ENCODE measurements at places on chromosomes 4 and X. TPM values are rescaled to one million over a fixed set of nuclear protein-coding genes. Genes with fewer than 3 reads are reported as not detected.

Gene IGSF1
- polyA plus RNA-seq: 46.3 TPM

Gene MCF2
- polyA plus RNA-seq: 19.6 TPM

Gene CFP
- polyA plus RNA-seq: 4.4 TPM

Gene NSUN7
- 41.1 TPM for polyA plus RNA-seq

Gene PLXNB3
- polyA plus RNA-seq: 28.0 TPM

Gene CASP3
- 20.2 TPM for polyA plus RNA-seq

Gene GSX2
- 1.1 TPM for polyA plus RNA-seq

Gene PHOX2B
- polyA plus RNA-seq: 0.20 TPM

Gene HEPH
- polyA plus RNA-seq: 10.8 TPM

Gene ANKRD17
- 26.9 TPM for polyA plus RNA-seq

Gene KLHL4
- polyA plus RNA-seq: 11.7 TPM

Gene FGFBP2
- polyA plus RNA-seq: 20.3 TPM

Gene SCML2
- polyA plus RNA-seq: 19.1 TPM

Gene MAGEB18
- 1.8 TPM for polyA plus RNA-seq

Gene PARM1
- polyA plus RNA-seq: 29.0 TPM

Gene RAI2
- 13.5 TPM for polyA plus RNA-seq

Gene GPR82
- not detected for polyA plus RNA-seq

Gene TEX11
- 12.6 TPM for polyA plus RNA-seq

Gene SYNPO2
- polyA plus RNA-seq: 29.1 TPM

Gene NEXMIF
- polyA plus RNA-seq: 0.47 TPM

Gene MAGEA9B
- polyA plus RNA-seq: 11.0 TPM

Gene CDKL2
- polyA plus RNA-seq: 41.0 TPM

Gene GRIA3
- 1.2 TPM for polyA plus RNA-seq

Gene CYBB
- 15.7 TPM for polyA plus RNA-seq

Gene MAP7D2
- 37.9 TPM for polyA plus RNA-seq

Gene HSD17B13
- polyA plus RNA-seq: 0.40 TPM

Gene SPATA18
- polyA plus RNA-seq: 127 TPM

Gene EXOSC9
- polyA plus RNA-seq: 74.6 TPM

Gene TMEM175
- 50.5 TPM for polyA plus RNA-seq

Gene FAM9B
- polyA plus RNA-seq: 5.0 TPM

Gene C4orf36
- polyA plus RNA-seq: 26.4 TPM

Gene ZXDA
- polyA plus RNA-seq: 1.4 TPM

Gene HSFX2
- 11.8 TPM for polyA plus RNA-seq

Gene ZNF827
- 13.9 TPM for polyA plus RNA-seq

Gene TMEM144
- polyA plus RNA-seq: 45.4 TPM

Gene AKAP4
- 296 TPM for polyA plus RNA-seq

Gene ANOS1
- polyA plus RNA-seq: 12.3 TPM

Gene CNGA1
- polyA plus RNA-seq: 0.28 TPM

Gene TIMM8A
- 8.2 TPM for polyA plus RNA-seq

Gene SLC26A1
- 0.51 TPM for polyA plus RNA-seq

Gene GPR119
- polyA plus RNA-seq: not detected

Gene GAGE12H
- 27.9 TPM for polyA plus RNA-seq

Gene CNGA2
- polyA plus RNA-seq: 0.83 TPM

Gene TLR3
- polyA plus RNA-seq: 12.6 TPM

Gene SPACA5
- 23.4 TPM for polyA plus RNA-seq

Gene FGFRL1
- polyA plus RNA-seq: 14.4 TPM
